ENCODE measurements at places on chromosomes 4 and X. TPM values are rescaled to one million over a fixed set of nuclear protein-coding genes. Genes with fewer than 3 reads are reported as not detected.

Gene ZNF141
- 4.5 TPM for total RNA-seq

Gene FGF16
- total RNA-seq, result not detected

Gene INPP4B
- total RNA-seq, result 12.4 TPM

Gene NR3C2
- 0.14 TPM for total RNA-seq

Gene NSUN7
- total RNA-seq, result 1.5 TPM

Gene LONRF3
- total RNA-seq, result not detected

Gene USP17L17
- not detected for total RNA-seq

Gene VMA21
- total RNA-seq, result 29.9 TPM

Gene PAGE5
- total RNA-seq, result not detected

Gene CSAG1
- not detected for total RNA-seq

Gene PAGE2B
- not detected for total RNA-seq

Gene CFI
- 0.21 TPM for total RNA-seq

Gene GAGE12F
- total RNA-seq, result not detected

Gene FOXP3
- total RNA-seq, result not detected

Gene TMSB15C
- 1.1 TPM for total RNA-seq

Gene P2RY8
- total RNA-seq, result not detected

Gene NALF2
- total RNA-seq, result not detected

Gene DNAAF6
- total RNA-seq, result not detected

Gene NAT8L
- not detected for total RNA-seq

Gene LARP7
- 26.5 TPM for total RNA-seq

Gene USP17L24
- total RNA-seq, result not detected

Gene SSX4
- total RNA-seq, result not detected

Gene TCEAL2
- total RNA-seq, result 0.09 TPM

Gene FHIP1A
- 18.4 TPM for total RNA-seq

Gene AMOT
- total RNA-seq, result 0.07 TPM

All from airway epithelial cell (primary cell).